Chondrocyte (in vitro differentiated cells): ENCODE measurements at places on chromosomes 6 and 20. TPM values are rescaled to one million over a fixed set of nuclear protein-coding genes. Genes with fewer than 3 reads are reported as not detected.
A peak's percentile ranks its signal among the peaks of the same experiment; 100 is the strongest.

DNA sequence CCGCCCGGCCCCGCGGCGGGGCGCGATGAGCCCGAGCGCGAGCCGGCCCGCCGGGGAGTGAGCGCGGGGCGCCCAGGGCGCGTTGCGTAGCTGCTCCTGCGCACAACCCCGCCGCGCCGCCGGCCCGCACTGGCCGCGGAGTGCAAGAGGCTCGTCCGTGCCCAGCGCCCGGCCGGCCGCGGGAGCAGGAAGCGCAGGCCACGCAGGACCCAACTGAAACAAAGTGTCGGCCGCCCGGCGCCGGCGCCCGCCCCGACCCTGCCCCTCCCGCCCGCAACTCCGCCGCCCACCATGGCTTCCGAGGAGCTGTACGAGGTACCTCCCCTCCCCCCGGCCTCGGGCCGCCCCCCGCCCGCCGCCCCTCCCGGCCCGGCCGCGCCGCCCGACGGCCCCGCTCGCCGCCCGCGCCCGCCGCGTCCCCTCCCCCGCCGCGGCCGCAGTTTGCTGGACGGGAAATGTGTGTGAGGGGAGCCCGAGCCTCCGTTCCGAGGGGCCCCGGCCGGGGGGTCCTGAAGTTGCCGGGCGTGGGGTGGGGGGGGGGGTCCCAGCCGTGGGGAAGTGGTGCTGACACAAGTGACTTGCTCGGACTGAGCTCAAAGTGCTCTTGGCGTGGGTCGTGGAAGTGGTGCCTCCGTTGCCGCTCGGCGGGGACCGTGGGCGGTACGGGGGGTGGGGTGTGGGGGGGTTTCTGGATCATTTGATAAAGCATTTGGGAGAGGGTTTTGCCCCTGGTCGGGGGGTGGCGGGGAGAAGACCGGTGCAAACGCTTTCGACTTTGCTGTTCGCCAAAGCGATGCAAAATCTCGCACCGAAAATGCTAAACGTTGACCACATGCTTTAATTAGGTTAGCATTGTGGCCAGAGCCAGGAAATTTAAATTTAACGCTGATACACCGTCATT, 539 bp downstream of the CDYL start:
- H3K27me3 ChIP-seq = no peaks in the 10 kb centered on the region
- H3K4me1 ChIP-seq = peaks cover 50% of the 10 kb centered on the region
- H3K27ac ChIP-seq = peak overlapping the region; percentile 72
- peaks cover 3% of the 10 kb centered on the region for H3K36me3 ChIP-seq
- DNase-seq = no peak

DNA sequence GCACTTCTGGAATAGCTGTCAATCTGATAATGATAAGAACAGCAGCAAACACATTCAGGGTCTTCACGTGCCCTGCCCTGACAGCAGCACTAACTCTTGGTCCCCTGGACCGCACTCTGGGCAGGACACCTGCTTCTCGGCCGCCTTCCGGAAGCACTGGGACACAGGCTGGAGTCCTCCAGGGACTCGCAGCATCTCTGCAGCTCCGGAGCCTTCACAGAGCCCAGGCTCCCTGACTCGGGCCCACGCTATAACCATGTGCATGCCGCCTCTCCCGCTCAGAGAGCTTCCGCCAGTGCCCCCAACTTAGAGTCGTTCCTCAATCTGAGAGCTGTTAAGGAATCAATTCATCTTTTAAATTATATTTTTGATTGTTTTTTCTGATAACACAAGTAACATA, 377.3 kb downstream of the TAF4 start:
- H3K36me3 ChIP-seq = no peaks in the 10 kb centered on the region
- peaks cover 38% of the 10 kb centered on the region for H3K27me3 ChIP-seq
- DNase-seq = no peak
- H3K4me1 ChIP-seq = no peaks in the 10 kb centered on the region
- H3K4me3 ChIP-seq = no peak overlapping the region

DNA sequence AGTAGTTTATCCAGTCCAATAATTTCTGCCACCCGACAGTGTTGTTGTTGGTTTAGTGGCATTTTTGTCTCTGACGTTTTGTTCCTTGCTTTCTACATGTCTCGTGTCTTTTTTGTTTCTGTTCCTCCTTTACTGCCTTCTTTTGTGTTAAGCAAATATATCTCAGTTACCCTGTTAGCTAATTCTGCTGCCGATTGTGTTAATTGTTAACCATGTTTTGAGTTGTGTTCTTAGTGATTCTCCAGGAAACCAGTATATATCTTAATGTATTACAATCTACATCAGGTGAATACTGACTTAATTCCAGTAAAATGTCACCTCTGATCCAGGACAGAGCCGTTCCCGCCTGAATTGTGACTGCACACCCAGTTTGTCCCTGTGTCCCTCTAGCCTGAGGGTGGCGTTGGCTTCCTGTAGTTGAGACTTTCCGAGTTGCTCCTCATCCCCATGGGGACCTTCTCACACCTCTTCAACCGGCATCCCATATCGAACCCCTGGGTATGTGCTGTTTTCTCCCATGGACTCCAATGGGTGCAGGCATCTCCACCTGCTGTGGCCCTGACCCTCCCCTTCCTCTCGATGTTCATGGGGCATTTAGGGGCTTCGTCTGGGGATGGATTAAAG, 35.8 kb upstream of the BHLHE23 start:
- H3K27me3 ChIP-seq = peaks cover 59% of the 10 kb centered on the region
- H3K27ac ChIP-seq = no peak overlapping the region
- H3K4me3 ChIP-seq = no peak overlapping the region
- no peaks in the 10 kb centered on the region for H3K36me3 ChIP-seq
- DNase-seq = peak; percentile 58

GRCh38 chr6:69894578-69895347, 28.4 kb downstream of the COL19A1 start:
- no peak overlapping the region for H3K4me3 ChIP-seq
- H3K27ac ChIP-seq = peak overlapping the region; percentile 76
- H3K27me3 ChIP-seq = no peaks in the 10 kb centered on the region
- no peak for DNase-seq

DNA sequence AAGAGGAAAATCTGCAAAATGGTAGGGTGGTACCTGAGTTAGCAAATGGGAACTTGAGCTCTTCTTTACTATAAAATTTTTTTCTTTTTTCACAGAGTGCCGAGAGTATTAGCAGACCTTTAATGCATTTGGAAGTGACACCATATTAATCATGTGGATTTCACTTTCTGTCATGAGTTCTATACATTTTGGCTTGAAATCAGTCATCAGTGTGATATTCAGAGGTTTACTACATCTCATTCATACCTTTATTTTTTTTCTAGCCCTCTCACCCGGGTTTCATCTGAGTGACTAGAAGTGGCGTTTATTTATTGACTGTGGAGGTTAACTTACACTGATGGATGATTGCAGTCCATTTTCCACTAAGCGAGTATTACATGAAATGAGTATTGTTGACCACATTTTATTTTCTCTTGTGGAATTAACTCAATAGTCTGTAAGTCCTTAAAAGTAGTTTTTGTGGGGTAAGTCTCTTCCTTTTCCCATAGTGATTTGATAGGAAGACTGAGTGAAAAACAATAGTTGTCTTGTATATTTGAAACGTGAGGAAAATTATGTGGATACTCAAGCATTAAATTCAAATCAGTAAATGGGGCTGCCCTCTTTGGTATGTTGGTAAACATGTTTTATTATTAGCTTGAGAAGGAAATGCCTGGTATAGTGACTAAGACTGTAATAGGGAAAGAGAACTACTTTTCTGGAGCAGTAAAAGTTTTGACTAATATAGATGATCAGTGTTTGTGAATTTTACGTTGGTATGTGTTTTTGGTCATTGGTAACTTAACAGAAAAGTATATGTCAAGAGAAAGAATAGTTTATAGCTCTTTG, 55.5 kb downstream of the JARID2 start:
- no peak overlapping the region for H3K4me3 ChIP-seq
- H3K36me3 ChIP-seq = no peaks in the 10 kb centered on the region
- H3K27me3 ChIP-seq = no peaks in the 10 kb centered on the region
- H3K27ac ChIP-seq = no peak overlapping the region

DNA sequence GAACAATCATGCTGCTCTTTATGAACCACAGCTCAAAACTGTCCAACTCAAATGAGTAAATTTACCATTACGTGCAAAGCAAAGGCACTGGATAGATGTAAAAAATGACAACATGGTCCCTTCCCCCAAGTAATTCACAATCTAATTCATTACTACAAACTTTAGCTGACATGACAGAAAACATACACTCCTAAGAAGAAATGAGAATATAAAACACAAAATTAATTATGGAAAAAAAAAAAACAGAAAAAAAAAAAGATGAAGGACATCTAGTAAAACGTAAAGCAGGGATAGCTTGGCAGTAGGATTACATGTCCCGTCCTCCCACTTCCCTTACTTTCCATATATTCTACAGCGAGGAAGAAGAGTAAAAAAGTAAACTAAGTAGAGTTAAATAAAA, 5.7 kb downstream of the TUBE1 start:
- DNase-seq = no peak
- H3K27ac ChIP-seq = no peak overlapping the region
- no peaks in the 10 kb centered on the region for H3K27me3 ChIP-seq
- H3K4me3 ChIP-seq = no peak overlapping the region

GRCh38 chr20:25205277-25206062, 10.0 kb downstream of the ENTPD6 start:
- no peaks in the 10 kb centered on the region for H3K27me3 ChIP-seq
- H3K4me1 ChIP-seq = peaks cover 42% of the 10 kb centered on the region
- no peak overlapping the region for H3K4me3 ChIP-seq
- H3K27ac ChIP-seq = peak overlapping the region; percentile 41

DNA sequence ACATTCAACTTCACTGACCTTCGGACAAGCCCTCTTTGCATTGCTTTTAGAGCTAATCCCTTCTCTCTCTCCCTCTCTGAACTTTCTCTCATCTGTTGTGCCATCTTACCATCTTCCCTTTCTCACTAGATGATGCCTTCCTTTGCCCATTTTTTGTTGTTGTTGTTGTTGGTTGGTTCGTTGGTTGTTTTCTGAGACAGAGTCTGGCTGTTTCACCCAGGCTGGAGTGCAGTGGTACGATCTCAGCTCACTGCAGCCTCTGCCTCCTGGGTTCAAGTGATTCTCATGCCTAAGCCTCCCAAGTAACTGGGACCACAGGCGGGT, 18.8 kb downstream of the MAP3K5 start:
- H3K27ac ChIP-seq = no peak overlapping the region
- H3K36me3 ChIP-seq = no peaks in the 10 kb centered on the region
- DNase-seq = no peak
- no peaks in the 10 kb centered on the region for H3K27me3 ChIP-seq

DNA sequence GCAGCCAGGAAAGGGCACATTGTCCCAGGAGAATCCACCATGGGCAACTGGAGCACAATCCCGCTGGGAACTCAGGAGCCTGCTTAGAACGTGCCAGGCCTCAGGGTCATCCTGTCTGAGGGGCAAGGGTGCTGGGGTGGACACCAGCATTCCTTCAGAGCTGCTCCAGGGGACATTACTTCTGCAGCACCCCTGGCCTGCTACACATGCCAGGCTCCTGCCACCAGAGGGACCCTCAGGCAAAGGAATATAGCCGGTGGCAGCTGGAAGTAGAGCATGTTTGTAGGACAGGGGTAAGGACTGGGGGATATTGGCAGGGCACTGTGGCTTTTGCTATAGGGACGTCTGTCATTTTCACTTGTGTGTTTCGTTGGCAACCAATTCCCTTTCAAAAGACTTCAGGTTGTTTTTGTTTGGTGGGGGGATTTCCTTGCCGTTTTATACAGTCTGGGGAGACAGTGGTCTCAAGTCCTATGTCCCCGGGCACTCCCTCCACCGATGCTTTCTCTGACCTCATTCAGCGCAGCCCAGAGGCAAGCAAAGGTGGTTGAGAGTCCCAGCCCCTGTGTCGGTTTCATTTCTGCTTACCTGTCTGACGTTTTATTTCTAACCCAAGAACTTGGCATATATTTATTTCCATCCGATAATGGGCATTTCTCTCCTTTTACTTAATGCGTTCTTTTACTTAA, 130.8 kb downstream of the JPH2 start:
- H3K36me3 ChIP-seq = no peaks in the 10 kb centered on the region
- H3K4me3 ChIP-seq = no peak overlapping the region
- peaks cover 7% of the 10 kb centered on the region for H3K27me3 ChIP-seq
- no peaks in the 10 kb centered on the region for H3K4me1 ChIP-seq
- no peak overlapping the region for H3K27ac ChIP-seq

DNA sequence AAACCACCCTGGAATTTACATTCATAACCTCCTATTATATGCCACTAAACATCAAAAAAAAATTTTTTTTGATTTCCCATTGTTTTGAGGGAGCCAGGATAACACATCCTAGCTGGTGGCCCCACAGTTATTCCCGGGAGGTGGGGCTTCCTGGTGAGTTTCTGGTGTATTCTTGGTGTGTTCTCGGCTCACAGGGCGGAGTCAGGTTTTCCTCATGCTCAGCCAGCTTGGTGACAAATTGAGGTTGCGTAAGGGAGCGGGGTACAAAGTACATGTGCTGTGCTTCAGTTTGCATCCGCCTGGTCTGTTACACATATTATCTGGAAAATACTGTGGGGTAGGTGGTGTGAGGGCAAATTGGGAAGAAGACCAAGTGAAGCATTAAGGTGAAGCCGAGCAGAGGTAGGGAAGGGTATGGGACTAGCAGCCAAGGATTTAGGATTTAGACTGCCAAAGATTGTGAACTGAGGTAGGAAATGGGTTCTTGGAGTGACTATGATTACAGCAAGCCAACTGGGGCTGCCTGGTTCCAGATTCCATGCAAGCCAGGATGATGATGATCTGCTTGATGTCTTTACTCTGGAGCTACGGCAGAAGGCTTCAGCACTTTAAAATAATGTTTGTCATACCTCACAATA, 46.2 kb upstream of the EEF1A1 start:
- DNase-seq = no peak
- no peak overlapping the region for H3K4me3 ChIP-seq
- peaks cover 40% of the 10 kb centered on the region for H3K4me1 ChIP-seq
- H3K36me3 ChIP-seq = no peaks in the 10 kb centered on the region

- H3K27ac ChIP-seq = no peak overlapping the region
- H3K36me3 ChIP-seq = no peaks in the 10 kb centered on the region
- H3K4me1 ChIP-seq = peaks cover 6% of the 10 kb centered on the region
- no peaks in the 10 kb centered on the region for H3K27me3 ChIP-seq
- DNase-seq = no peak
- no peak overlapping the region for H3K4me3 ChIP-seq
Observed at GRCh38 chr6:132213732-132214131, 187.5 kb downstream of the MOXD1 start.

The CLVS2 gene
- total RNA-seq = not detected in 3 replicates

The CYP39A1 gene
- 0.31 to 0.62 TPM in 2 of 3 replicates, not detected in the other for total RNA-seq

The ARMC2 gene
- total RNA-seq = 6.8 to 9.2 TPM (median 8.3 TPM) in 3 replicates

The GTSF1L gene
- total RNA-seq = not detected in 3 replicates

The RNF144B gene
- total RNA-seq = 9.6 to 11.2 TPM (median 10.2 TPM) in 3 replicates

The SCRT2 gene
- not detected in 3 replicates for total RNA-seq

The VIP gene
- not detected in 3 replicates for total RNA-seq
